Smooth muscle cell of the umbilical artery (primary cell): ENCODE measurements at places on chromosomes 3 and 15. TPM values are rescaled to one million over a fixed set of nuclear protein-coding genes. Genes with fewer than 3 reads are reported as not detected.

Gene KBTBD13
- not detected in 2 replicates for total RNA-seq

Gene ISLR2
- 0.60 TPM in 1 of 2 replicates, not detected in the other for total RNA-seq

Gene FBXO40
- not detected in 2 replicates for total RNA-seq

Gene PLSCR1
- 13.7 and 37.4 TPM in 2 replicates for total RNA-seq

Gene FAM81A
- 0.28 and 0.30 TPM in 2 replicates for total RNA-seq

Gene P2RY1
- 0.59 and 0.88 TPM in 2 replicates for total RNA-seq

Gene CCR3
- not detected in 2 replicates for total RNA-seq

Gene DLL4
- 0.14 and 0.30 TPM in 2 replicates for total RNA-seq

Gene CD96
- 0.05 TPM in 1 of 2 replicates, not detected in the other for total RNA-seq

Gene CPB1
- total RNA-seq, result not detected in 2 replicates
